ENCODE measurements at places on chromosomes 13 and 19.

DNA sequence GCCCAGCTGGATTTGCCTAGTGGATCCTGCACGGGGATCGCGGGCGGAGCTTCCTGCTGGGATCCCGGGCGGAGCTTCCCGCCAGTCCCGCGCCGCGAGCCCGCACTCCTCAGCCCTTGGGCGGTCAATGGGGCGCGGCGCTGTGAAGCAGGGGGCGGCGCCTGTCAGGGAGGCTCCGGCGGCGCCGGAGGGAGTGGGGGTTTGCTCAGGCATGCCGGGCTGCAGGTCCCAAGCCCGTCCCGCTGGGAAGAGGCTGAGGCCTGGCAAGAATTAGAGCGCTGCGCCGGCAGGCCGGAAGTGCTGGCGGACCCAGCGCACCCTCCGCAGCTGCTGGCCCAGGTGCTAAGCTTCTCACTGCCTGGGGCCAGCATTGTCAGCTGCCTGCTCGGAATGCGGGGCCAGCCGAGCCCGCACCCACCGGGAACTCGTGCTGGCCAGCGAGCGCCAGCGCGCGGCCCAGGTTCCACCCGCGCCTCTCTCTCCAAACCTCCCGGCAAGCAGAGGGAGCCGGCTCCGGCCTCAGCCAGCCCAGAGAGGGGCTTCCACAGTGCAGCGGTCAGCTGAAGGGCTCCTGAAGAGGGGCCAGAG lies 119.6 kb downstream of the PRR20E start:
- no peak for DNase-seq

DNA sequence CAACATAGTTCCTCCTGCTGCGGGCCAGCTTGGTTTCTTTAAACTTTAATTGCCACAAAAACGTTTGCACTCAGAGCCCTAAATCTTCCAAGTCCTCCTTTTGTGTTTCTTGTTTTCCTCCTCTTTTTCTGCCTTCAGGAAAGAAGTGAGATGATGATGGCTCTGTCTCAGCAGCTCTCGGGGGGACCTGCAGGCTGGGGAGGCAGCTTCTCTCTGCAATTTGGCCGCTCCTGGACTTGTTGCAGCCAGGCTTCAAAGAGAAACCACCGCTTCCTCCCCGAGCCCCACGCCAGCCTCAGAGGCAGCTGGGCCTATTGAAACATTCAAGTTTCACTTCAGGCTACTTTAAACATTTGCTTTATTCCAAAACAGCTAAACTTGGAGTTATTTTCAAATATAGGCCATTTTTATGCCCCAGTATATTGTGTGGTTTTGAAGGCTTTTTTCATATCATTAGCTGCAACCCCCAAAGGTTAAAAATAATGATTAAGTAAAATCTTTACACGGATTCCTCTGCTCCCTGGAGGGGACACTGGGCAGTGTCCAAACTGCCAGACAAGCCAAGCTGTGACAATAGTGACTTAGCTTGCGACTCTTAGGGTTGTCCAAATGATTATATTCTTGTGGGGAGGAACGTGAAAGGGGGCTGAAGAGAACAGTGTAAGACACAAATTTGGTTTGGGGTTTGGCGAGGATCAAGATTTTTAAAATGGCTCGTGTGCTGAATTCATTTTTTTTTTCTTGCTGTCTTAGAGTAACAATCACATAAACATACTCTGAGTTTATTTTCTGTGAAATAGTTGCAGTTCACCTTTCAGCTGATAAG lies 330.8 kb downstream of the DLEU7 start:
- no peak for DNase-seq

DNA sequence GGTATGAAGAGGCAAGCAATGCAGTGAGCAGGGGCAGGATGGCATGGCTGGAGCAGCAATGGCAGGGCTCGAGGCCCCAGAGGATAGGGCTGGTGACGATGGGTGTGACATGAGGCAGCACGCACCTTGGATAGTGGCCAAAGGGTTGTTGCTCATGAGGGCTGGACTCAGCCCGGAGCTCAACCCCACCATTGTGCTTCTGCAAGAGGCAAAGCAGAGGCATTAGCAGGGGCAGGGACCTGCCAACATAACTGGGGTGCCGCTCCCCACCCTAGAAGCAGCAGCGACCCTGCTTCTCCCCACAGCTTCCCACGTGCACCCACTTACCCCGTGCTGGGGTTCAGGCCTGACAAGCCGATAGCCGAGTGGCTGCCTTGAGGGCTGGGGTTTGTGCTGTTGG lies 15.8 kb downstream of the ZNF574 start:
- DNase-seq = no peak

DNA sequence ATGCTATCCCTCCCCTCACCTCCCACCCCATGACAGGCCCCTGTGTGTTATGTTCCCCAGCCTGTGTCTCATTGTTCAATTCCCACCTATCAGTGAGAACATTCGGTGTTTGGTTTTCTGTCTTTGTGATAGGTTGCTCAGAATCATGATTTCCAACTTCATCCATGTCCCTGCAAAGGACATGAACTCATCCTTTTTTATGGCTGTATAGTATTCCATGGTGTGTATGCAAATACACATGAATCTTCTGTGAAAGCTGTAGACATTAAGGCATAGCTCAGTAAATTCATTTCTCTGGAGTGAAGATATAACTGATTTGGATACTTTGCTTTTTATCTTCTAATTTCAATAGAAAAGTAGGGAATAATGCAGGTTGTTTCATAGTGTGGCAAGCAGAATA lies 125.8 kb upstream of the C1QTNF9B start:
- DNase-seq = no peak

GRCh38 chr13:42821437-42821836 lies 40.1 kb downstream of the FAM216B start:
- DNase-seq = no peak

DNA sequence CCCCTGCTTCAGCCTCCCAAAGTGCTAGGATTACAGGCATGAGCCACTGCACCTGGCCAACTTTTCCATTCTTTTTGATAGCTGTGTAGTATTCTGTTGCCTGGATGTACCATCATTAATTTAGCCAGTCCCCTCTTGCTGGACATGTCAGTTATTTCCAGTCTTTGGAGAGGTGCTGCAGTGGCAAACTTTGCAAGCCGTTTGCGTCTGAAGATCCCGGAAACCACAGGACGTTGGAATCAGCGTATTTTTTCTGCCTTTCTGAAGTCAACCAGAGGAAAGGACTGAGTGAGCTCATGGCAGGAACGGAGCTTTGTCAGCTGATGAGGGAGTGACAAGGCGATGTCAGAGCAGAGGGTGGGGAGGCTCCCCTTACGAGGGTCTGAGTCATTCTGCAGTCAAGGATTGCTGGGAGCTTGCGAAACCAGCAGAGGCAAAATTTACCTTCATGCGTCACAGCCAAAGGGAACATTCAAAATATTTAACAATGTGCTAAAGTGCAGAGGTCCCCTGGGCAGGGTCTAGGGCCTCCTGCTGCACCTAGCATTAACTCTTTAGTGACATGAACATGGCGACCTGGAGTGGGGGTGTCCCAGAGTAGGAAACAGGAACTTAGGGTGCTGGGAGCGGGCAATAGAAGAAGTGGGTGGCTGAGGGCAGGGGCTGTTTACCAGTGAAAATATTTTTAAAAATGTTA lies 5.6 kb downstream of the C5AR1 start:
- DNase-seq = peak; percentile 73

- no peak for DNase-seq
These were observed 746.3 kb upstream of the SLC10A2 start for GRCh38 chr13:103812558-103812957.

- DNase-seq = no peak
These were observed 182.6 kb upstream of the IRS2 start for GRCh38 chr13:109968876-109969577.

- no peak for DNase-seq
These were observed 10.5 kb upstream of the SLC7A1 start for GRCh38 chr13:29605860-29606526.

DNA sequence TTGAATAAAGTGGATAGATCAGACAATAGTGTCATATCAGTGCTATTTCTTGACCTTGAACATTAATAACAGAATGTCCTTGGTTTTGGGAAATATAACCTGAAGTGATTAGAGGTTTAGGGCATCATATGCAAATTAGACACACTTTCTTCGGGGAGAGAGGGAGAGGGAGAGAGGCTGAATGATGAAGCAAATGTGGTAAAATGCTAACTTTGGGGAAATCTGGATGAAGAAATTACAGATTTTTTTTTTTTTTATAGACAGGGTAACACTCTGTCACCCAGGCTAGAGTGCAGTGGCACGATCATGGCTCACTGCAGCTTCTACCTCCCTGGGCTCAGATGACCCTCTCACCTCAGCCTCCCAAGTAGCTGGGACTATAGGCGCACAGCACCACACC lies 3.9 kb upstream of the NCR1 start:
- DNase-seq = no peak

DNA sequence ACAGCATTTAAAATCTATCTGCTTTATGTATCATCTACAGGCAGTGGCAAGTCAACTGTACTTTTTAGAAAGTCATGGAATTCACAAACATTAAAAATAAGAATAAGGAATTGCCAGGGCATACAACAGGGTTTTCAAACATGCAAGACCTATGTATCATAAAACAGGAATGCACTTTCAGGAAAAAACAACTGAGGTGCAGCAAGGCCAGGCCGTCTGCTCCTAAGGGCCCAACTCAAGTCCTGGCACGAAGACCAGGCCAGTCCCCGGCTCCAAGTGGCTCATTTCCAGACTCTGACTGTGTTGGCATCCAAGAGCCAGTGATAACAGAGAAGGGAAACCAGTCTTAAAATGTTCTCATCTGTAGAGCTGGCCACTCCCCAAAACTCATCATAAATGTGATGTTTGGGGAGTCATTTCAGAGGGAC lies 7.1 kb downstream of the RFX2 start:
- DNase-seq = no peak
